Naive thymus-derived CD8-positive, alpha-beta T cell (primary cell): ENCODE measurements at places on chromosomes 7 and 10.

GRCh38 chr7:123024989-123025758, 29.7 kb upstream of the TAS2R16 start:
- DNase-seq, result no peak

DNA sequence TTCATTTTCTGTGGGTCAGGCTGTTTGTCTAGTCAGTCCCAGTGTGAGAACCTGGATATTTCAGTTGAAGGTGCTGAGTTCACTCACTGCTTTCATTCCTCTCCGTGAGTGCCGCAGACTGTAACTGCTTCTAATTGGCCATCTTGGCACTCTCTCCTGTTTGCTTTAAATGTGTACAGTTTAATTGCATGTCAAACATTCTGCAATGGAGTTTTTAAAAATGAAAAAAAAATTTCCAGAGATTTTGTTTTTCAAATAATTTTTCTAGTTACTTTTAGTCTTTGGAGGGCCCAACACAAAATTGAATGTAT, 87.8 kb downstream of the CCSER2 start:
- no peak for DNase-seq

DNA sequence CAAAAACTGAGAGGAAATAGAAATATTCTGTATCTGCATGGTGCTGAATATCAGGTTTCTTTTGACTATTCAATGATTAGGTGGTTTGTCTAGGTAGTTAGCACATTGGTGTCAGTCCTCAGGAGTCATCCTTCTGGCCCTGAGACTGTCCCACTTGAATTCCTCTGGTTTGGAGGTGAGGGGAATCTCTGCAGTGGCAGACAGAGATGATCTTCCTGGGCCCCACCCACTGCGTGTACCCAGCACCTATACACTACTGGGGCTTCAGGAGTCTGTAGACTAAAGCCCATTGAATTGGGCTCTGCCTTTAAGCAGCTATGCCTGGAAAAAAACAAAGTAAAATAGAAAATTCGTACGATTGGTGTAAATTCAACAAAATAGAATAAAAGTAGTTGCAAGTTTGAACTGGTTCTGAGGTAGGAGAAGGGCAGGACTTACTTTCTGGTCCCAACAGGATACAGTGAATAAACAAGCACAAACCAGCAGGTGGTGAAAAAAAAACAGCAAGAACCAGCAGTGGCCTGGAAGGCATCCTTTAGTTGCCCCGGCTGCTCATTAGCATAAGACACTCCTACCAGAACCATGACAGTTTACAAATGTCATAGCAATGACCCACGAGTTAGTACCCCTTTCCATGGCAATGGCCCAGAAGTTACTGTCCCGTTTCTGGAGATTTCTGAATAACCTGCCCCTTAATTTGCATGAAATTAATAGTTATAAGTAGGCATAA, 1.7 kb downstream of the LIPM start:
- no peak for DNase-seq

DNA sequence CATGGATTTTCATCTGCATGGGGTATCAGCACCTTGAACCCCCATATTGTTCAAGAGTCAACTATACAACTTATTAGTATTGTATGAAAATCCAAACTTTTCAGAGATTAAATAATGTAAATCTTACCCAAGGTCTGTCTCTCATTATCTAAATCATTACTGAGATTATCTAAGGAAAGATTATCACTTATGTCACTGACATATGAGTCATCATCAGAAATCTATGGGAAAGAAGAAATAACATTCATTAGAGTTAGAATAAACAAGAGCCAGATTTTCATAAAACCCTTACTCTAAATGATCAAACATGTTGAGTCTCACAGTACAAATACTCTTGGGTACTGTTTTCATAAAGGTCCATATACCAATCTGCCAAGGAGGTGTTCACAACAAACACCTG, 83.3 kb upstream of the GSDME start:
- DNase-seq, result no peak
